ENCODE measurements at places on chromosomes 4 and X. TPM values are rescaled to one million over a fixed set of nuclear protein-coding genes. Genes with fewer than 3 reads are reported as not detected.
A peak's percentile ranks its signal among the peaks of the same experiment; 100 is the strongest.

Gene GABRB1
- not detected for total RNA-seq

Gene PCSK1N
- total RNA-seq = 42.8 TPM

Gene UGT2B15
- 0.11 TPM for total RNA-seq

Gene CT45A10
- not detected for total RNA-seq

Gene GASK1B
- total RNA-seq = 29.1 TPM

Gene ADH6
- total RNA-seq = not detected

DNA sequence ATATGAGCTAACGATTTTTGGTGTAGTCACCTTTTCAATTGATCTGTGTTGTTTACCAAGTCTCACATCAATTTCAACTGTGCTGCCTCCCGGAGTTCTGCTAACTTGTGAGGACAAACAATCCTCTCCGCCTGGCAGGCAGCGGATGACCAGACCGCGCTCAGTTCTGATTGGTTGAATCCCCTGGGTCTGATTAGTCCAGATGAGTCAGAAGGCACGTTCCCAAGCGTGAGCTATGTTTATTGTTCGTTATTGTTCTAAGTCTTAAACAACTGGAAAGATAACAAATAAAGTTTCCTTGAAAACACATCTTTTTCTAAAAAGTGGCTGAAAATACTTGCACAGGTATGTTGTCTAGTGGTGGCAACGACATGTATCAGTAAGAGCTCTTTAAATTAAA, 37.9 kb upstream of the TRPC3 start:
- DNase-seq = no peak

GRCh38 chr4:125346616-125347015, 31.9 kb downstream of the FAT4 start:
- no peak for DNase-seq

DNA sequence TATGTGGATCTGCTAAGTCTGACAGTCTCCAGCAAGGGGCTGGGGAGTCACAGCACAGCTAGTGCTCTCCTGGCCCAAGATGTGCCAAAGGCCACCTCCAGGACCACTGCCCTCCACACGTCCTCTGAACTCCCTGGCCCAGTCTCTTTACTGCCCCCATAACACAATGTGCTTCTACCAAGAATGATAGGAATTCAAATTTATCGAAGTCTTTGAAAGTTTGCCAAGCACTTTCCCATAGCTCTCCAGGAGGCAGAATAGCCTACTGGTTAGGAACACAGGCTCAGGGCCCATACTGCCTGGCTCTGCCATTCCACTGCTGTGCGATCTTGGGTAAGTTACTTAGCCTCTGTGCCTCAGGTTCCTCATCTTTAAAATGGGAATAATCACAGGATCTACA, 86.7 kb downstream of the NHSL2 start:
- DNase-seq = no peak

- DNase-seq = no peak
These were observed 3.7 kb downstream of the ATP6AP1 start for GRCh38 chrX:154432210-154432609.

- no peak for DNase-seq
These were observed 232.8 kb downstream of the TRIML1 start for GRCh38 chr4:188372058-188372457.

DNA sequence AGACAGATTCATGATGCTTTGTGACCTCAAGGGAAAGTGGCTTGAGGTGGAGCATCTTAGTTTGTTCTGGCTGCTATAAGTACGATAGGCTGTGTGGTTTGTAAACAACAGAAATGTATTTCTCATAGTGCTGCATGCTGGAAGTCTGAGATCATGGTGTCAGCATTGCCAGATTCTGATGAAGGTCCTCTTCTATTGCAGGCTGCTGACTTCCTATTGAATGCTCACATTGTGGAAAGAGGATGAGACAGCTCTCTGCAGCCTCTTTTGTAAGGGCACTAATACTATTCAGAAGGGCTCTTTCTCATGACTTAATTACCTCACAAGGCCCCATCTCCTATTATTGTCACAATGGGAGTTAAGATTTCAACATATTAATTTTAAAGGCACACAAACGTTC, 1674.0 kb upstream of the PCDH7 start:
- no peak for DNase-seq

DNA sequence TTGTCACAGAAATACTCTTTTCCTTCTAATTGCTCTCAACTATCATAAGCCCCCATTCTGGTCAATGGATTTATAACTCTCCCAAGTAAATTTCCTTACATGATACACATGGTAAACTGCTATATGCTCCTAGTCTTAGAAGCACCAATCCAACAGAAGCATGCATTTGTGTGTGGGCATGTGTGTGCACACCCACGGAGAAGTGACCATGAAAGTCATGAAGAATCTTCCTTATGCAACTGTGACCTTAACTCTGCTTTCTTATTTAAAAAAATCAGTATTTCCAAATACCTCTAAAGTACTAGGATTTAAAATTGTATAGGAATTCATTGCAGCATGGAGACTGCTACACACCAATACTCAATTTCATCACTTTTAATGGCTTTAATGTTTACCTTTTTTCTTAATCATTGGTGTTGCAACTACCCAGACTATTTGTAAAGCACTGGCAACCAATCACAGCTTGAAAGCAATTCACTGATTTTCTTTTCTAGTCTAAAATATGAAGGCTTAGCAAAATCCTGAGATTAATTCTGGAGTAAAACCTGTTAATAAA, 47.6 kb downstream of the MAML3 start:
- no peak for DNase-seq

- no peak for DNase-seq
These were observed 294.7 kb downstream of the NAF1 start for GRCh38 chr4:162871990-162872389.

DNA sequence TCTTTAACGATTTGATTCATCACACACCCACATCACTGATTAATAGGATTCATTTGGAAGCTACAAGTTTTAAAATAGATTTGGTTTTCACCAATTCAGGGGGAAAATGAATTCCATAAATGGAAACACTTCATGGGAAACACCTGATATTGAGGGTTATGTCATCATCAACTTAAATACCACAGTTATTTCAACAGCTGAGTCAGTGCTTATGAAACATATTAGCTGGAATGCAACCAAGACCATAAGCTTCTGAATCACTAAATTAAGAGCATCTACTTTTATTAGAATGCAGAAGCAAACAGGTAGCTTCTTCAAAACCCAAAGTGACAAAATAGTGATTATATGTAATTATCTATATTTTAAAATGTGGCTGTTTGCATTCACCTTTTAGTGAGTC, 207.8 kb upstream of the DCAF8L1 start:
- DNase-seq = no peak

- DNase-seq = no peak
These were observed 90.8 kb downstream of the COL25A1 start for GRCh38 chr4:109211671-109212070.

GRCh38 chr4:138161351-138161750, 80.8 kb downstream of the SLC7A11 start:
- no peak for DNase-seq

DNA sequence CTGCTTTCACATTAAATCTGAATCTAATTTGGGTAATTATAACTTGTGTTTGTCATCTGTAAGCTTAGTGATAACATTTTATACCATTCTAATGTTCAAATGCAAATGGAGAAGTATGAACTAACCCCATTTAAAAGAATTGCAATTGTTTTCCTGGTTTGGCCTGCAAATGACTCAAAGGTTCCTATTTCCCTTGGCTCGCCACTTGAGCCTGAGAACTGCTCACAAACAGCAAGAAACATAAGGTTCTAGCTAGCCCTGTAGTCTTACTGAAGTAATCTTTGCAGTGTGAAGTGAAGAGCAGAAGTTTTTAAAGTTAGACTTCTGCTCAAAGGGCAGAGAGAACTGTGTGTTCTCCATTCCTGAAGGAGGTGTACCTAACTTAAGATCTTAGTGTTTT, 27.2 kb downstream of the UPRT start:
- DNase-seq = no peak

DNA sequence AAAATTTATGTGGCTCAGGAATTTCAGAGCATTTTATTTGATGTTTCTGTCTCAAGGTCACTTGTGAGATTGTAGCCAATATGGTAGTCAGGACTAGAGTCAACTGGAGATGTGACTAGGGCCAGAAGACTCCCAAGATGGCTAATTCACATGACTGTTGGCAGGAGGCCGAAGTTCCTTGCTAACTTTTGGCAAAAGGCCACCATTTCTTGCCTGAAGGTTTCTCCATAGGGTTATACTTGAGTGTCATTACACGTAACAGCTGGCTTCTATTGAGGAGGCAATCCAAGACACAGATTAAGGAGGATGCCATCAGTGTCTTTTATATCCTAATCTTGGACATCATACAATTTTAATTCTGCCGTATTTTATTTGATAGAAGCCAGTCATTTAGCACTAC, 162.3 kb upstream of the MAOA start:
- DNase-seq = no peak

DNA sequence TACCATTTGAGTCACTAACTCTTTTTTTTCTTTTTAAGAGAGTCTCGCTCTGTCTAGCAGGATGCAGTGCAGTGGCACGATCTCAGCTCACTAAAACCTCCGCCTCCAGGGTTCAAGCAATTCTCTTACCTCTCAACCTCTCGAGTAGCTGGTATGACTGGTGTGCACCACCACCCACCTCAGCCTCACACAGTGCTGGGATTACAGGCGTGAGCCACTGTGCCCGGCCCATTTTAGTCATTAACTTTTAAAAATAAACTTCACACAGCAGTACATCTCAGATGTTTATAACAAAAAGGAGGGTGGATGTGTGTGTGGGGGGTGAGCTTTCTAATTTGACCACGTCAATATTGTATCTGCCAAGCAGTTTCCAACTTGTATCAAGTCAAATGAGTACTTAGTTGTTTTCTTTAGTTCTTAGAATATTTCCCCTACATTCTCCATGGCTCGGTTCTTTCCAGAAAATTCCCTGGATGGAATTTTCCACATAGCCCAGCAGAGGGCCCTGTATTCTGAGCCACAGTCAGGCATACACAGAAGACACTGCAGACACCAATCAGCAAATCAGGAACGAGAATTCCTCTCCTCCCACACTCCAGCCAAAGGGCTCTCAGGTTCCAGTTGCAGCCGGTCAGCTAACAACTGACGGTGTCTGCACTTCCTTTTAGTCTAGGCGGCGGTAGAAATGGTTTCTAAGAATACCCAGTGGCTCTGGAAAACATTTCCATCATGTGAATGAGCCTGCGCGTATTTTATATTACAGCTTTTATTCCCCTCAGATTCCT, 20.1 kb upstream of the ARAF start:
- DNase-seq = peak; percentile 31

DNA sequence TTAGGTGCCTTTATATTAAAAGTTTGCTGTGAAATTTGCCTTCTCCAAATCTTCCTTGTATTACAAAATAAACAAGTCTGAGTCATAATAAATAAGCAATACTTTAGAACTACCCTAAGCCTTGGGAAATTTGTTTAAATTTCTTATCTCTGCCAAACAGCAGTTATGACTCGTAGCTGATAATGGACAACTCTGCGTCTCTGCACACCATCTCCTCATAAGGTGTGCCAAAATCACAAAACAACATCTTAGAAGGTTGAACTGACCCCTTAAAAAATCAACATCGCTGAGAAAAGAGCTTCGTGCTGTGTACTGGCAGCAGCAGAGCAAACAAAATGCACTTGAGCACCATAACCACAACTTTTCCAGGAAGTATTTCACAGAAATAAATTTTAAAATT, 22.0 kb downstream of the OR13H1 start:
- no peak for DNase-seq

GRCh38 chr4:67104145-67104544, 441.2 kb downstream of the CENPC start:
- DNase-seq = no peak

DNA sequence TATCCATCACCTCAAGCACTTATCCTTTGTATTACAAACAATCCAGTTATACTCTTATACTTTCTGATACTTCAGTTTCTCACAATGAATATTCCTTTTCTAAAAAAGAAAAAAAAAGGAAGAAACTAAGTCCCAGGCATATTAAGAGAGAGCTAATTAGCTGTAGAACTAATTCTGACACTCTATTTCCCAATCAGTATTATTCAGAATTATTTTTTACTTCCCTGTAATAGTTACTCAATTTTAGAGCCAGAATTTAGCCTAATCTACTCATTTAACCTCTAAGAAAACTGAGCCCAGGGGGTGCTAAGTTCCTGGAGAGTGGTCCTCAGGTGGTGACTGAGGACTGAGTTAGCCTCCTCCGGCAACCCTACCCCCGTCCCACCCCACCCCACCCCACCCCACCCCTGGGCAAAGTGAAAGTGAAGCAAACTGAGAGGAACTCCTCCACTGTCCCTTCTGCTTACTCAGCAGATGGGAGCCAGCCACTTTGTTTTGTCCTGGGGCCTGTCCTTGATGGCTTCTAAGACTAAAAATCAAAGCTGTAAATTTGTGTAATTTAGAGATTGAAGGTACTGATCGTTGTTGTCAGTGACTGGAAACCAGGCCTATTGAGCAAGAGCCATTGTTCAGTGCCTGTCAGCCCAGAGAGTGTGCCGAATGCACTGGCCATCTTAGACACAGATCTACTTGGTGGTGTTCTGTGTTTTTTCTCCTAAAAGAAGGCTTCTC, 162.1 kb downstream of the CBR4 start:
- DNase-seq = no peak

DNA sequence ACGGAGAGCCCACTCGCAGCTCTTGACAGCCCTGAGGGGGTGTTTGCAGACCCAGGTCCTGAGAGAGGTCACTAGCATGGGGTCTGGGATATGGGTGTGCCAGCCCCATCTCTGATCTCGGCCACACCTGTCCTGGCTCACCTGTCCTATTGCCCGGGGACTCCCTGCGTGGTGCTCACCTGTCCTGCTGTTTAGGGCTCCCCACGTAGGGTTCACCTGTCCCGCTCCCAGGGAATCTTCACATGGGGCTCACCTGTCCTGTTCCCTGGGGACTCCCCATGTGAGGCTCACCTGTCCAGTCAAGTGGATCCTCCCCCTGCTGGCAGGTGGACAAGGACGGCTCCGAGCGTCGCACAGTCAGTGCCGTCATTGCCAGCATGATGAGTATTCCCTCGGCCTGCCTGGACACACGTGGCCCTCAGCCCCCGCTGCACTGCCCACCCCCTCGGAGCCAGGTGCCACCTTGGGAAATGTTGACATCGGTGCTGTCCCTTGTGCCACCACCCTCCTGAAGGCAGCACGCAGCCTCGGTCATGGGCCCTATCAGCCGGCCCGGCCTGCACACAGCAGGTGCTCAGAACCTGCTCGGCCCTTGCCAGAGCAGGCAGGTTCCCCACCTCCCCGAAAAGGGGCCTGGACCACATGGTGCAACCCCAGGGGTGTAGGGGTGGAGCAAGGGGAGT, 6.3 kb downstream of the SLC49A3 start:
- DNase-seq = no peak

- DNase-seq = peak; percentile 44
These were observed 10.7 kb downstream of the MED12 start for GRCh38 chrX:71128915-71129765.

DNA sequence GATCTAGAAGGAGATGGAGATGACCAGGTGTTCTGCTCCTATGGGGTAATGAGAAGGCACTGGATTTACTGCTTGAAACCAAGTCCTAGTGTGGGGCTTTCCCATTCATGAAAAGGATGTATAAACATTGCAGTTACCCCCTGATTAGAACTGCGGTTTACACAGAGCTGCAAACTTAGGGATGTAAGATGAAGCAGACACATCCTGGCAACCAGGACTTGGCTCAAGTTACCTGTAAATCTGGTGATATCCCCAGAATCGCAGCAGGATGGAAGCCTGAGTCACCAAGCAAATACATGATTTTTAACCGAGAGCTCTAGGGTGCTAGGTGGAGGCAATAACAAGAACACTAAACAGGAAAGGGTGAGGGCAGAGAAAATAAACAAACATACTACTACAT, 178.6 kb upstream of the MAMLD1 start:
- DNase-seq = no peak
